Germinal center (tissue), 1 donor: ENCODE measurements at places on chromosomes 13 and 19.
A peak's percentile ranks its signal among the peaks of the same experiment; 100 is the strongest.

GRCh38 chr19:2624537-2625091 lies 77.9 kb downstream of the GNG7 start:
- peak; percentile 64 for DNase-seq

DNA sequence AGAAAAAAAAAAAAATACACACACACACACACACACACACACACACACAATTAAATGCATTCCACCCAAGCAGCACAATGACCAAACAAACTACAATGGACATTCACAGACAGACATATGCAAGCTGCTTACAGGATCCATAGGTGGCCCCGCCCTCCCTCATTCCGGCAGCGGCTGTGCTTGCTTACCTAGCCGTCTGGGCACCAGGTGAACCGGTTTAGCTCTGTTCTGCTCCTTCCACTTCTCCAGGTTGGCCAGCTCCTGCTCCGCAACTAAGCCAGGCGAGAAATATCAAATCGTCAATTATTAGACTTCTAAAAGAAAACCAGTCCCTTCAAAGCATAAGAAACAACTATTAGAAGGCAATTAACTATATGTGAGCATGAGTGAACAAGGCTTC lies 23.1 kb downstream of the EPSTI1 start:
- DNase-seq, result no peak

GRCh38 chr19:5681391-5682106 lies 722 bp downstream of the HSD11B1L start:
- no peak for DNase-seq

- DNase-seq, result peak; percentile 76
These were observed 545 bp downstream of the BTBD2 start for GRCh38 chr19:2014731-2015607.

DNA sequence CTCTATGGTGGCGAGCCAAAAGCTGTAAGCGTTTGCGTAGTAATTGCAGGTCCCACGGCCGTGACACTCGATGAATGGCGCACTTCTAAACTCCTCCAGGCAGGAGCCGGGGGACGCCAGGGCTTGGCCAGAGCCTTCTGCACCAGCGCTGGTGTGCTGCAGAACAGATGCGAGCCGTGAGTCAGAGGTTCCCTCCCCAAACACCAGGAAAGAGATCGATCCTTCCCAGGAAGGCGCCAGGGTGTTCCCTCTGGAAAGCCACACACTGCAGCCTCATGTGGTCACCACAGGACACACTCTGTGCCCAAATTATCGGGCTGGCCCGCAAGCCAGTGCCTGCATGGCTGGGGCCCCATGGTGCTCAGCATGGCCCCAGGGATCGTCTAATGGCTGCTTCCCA lies 154.6 kb downstream of the COL4A1 start:
- no peak for DNase-seq

DNA sequence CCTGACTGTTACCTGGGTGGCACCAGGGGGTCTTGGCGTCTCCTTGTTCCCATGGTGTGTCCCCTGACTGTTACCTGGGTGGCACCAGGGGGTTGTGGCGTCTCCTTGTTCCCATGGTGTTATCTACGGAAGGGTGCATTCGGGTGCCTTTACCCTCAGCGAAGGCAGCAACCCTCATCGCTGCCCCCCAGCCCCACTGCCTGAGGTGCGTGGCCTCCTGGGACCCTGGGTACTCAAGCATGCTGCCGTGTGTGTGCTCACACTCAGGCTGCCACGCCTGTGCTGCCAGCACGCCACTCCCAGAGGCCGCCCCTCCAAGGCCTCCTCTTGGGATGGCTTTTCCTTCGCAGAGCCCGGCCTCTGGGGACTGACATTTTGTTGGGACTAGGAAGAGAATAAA lies 25.1 kb downstream of the TFDP1 start:
- no peak for DNase-seq

DNA sequence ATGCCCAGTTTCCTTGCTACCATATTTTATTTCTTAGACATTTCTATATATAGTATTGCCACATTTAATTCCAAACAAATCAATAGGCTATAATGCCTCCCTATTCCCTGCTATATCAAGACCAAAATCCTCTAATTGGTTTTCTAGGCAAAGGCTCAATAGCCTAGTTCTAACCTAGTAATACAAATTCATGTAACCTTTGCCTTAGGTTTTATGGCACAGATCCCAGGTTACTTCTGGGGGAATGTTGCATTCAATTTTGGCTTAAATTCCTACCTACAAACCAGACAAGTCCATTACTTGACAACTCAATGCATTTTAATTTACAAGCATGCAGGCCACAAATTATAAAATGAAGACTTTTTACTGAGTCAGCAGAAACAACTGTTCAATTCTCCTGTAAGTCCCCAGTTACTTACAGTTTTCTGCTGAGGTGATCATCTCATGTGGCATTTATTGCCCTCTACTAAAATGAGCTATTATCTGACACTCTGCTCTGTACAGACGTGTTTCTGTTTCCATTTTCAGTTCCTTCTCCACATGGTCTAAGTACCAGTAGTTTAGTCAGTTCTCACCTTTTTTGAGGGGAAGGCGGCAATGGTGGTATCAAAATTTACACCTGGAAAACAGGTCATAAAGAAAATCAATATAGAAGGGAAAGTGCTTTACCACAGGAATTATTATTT lies 11.7 kb downstream of the KCNRG start:
- peak; percentile 11 for DNase-seq

GRCh38 chr19:10809651-10810285 lies 26.2 kb downstream of the TMED1 start:
- no peak for DNase-seq

DNA sequence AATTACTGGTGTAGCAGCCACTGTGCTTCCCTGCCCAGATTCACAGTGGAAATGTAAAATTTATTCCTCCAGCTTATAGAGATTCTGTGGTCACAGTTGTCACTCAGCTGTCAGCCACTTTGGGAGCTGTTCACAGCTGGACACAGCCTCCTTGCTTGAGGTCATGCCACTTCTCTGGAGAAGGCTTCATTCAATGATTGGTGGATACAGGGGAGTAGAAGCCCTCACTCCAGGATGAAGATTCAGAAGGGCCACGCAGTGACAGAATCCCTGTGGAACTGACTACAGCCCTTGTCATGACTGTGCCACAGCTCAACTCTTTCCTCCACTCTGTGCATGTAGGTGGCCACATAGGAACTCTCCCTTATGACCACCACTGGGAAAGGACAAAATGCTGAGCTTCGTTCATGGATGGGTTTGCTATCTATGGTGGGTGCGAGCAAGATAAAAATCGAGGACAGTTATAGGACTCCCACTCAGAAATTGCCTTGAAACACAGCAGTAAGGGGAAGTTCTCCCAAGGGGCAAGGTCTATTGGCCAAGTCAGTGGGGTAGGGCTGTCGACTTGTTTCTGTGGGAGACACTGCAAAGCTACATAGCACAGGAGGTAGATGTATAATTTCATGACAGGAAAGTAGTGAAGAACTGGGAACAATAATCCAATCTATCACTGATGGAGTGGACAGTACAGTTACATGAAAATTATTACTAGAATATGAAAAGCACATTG lies 98.7 kb downstream of the CCNA1 start:
- no peak for DNase-seq

GRCh38 chr13:43263047-43263446 lies 239.7 kb downstream of the DNAJC15 start:
- DNase-seq, result no peak

- no peak for DNase-seq
These were observed 309.4 kb upstream of the KLF12 start for GRCh38 chr13:74443631-74444030.

GRCh38 chr19:46785980-46786235 lies 2.5 kb downstream of the SLC1A5 start:
- DNase-seq, result no peak

DNA sequence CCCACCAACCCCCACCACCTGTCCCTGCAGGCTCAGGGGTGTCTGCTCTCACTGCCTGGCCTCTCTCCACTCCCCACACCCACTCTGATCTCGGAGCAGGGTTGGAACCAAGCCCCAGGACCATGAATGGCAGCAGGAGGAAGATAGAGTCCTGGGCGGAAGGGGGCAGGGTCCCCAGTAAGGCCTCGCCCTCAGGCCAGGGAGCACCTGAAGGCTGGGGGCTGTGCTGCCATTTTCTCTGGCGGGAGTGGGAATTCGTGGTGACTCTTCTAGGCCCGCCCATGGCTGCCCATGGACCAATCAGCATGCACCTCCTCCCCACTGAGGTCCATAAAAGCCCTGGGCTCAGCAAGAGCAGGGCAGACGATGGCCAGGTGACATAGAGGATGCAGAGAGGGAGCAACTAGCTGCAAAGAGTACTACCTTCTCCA lies 25.0 kb downstream of the KBTBD6 start:
- no peak for DNase-seq

DNA sequence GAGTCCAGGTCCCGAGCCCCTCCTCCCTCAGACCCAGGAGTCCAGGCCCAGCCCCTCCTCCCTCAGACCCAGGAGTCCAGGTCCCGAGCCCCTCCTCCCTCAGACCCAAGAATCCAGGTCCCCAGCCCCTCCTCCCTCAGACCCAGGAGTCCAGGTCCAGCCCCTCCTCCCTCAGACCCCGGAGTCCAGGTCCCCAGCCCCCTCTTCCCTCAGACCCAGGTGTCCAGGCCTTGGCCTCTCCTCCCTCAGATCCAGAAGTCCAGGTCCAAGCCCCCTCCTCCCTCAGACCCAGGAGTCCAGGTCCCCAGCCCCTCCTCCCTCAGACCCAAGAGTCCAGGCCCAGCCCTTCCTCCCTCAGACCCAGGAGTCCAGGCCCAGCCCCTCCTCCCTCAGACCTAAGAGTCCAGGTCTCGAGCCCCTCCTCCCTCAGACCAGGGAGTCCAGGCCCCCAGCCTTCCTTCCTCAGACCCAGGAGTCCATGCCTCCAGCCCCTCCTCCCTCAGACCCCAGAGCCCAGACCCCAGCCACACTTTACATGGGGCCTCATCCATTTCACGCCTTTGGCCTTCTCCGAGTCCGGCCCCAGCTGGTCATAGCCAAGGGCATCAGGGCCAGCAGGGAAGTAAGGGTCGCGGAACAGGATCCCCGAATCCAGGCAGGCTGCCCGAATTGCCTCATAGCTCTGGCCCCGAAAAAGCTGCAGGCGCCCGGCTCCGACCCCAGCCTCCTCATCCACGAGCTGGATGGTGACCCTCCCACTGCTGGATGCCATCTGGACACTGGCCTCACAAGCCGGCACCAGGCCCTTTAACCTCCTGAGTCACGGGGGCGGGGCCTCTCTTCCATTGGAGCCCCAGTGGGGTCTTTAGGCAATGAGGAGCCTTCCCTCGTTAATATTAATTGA lies 628 bp downstream of the CAPN12 start:
- no peak for DNase-seq

DNA sequence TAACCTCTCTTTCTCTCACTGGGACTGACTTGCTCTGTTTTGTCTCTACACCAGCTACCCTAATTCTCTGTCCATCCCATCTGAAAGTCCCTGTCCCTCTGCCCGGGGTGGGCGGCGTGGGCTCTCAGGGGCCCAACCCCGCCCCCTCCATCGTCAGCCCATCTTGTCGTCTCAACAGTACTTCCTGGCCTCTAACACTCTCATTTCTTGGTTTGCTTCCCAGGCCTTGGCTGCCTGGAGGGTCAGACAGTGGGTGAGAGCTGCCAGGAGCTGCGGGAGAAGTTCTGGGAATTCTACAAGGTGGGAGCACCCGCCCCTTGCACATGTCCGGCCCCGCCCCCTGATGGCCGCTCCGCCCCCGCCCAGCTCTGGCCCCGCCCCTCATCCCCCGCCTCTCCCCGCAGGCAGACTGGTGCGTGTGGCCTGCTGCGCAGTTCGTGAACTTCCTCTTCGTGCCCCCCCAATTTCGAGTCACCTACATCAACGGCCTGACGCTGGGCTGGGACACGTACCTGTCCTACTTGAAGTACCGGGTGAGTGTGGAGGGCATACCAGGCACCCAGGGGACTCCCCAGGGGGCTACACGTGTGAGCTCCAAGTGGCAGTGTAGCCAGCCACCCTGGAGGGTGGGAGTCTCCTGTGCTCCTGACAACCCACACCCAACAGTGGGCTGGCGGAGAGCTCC lies 1.7 kb downstream of the MPV17L2 start:
- peak; percentile 63 for DNase-seq

GRCh38 chr19:17159466-17160393 lies 55.4 kb upstream of the USE1 start:
- DNase-seq, result no peak

GRCh38 chr19:9306443-9306842 lies 3.2 kb downstream of the ZNF699 start:
- no peak for DNase-seq
